ENCODE measurements at places on chromosomes 1 and 21.
A peak's percentile ranks its signal among the peaks of the same experiment; 100 is the strongest.

- DNase-seq, result no peak
These were observed 29.9 kb downstream of the SPAG17 start for GRCh38 chr1:118155106-118155505.

GRCh38 chr1:26772687-26773086 lies 15.1 kb upstream of the PIGV start:
- peak; percentile 93 for DNase-seq

GRCh38 chr1:220335668-220336067 lies 63.4 kb upstream of the RAB3GAP2 start:
- DNase-seq, result no peak

DNA sequence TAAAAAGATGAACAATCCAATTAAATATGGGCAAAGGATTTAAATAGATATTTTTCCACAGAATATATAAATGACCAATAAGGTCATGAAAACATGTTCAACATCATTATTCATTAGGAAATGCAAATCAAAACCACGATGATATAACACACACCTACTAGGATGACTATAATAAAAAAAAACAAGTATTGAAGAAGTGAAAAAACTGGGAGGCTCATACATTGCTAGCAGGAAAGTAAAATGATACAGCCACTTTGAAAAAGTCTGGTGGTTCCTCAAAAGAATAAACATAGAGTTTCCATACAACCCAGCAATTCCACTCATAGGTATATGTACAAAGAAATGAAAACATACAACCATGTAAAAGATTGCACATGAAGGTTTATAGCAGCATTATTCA lies 75.7 kb upstream of the RAB4A start:
- DNase-seq, result no peak

DNA sequence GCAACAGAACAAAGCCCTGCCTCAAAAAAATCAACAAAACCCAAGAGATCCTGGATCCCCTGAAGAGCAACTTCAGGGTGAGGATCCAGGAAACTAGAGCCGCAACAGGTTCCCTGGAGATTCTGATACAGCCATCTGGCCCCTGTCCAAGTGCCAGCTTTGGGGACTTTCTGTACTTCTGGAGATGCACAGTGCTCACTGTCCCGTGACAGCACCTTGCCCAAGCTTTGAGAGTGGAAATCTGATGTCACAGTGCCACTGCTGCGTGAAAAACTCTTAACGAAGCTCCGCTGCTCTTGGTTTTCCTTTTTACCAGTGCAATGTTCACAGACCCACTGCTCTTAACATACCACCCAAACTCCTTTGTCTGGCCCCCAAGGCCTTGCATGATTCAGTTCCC lies 26.3 kb downstream of the STK40 start:
- no peak for DNase-seq
